COR-L47 (cell line): ENCODE measurements at places on chromosomes 7 and 10.

GRCh38 chr10:62818426-62819011 is 2.4 kb upstream of the EGR2 start:
- DNase-seq: no peak

DNA sequence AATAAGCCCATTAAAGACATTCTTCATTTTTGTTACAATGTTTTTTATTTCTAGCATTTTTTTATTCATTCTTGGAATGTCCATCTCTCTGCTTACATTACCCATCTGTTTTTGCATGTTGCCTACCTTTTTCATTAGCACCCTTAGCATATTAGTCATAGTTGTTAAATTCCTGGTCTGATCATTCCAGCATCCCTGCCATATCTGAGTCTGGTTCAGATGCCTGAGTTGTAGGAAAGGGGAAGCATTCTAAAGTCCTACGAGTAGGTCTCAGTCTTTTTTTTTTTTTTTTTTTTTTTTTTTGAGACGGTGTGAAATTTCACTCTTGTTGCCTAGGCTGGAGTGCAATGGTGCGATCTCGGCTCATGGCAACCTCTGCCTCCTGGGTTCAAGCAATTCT is 19.7 kb upstream of the NRF1 start:
- DNase-seq: no peak

GRCh38 chr10:97204826-97205679 is 19.3 kb upstream of the SLIT1 start:
- DNase-seq: no peak

GRCh38 chr10:89414879-89415821 is 782 bp downstream of the IFIT5 start:
- DNase-seq: no peak

DNA sequence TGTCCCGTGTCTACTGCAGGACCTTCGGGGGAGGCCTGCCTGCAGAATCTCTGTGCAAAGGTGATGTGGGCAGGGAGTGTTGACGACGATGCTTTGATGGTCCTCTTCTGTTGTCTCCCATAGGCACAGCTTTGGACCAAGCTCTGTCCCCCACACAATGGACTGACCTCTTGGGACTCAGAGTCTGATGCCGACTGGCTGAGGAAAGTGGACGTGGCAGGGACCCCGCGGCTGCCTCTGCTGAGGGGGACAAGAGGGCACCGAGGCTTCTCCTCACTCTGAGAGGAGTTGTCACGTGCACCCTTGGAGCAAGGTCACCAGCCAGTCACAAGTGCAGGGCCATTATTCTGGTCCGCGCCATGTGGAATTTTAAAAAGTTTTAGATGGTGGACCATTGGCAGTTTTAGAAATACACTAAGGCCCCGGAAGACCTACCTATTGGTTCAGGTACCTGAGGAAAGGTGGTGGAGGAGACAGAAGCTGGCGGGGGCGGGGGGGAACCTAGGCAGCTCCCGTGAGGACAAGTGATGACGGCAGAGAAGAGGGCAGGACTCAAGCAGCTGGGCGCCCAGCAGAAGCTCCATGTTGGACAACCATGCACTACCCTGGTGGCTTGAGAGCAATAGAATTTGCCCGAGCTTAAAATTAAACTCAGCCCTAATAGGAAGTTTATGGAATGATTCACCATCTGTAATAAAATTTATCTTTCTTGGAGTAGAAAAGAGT is 331.4 kb downstream of the PTPRN2 start:
- DNase-seq: no peak

GRCh38 chr10:91033324-91033950 is 112.5 kb upstream of the ANKRD1 start:
- DNase-seq: no peak

DNA sequence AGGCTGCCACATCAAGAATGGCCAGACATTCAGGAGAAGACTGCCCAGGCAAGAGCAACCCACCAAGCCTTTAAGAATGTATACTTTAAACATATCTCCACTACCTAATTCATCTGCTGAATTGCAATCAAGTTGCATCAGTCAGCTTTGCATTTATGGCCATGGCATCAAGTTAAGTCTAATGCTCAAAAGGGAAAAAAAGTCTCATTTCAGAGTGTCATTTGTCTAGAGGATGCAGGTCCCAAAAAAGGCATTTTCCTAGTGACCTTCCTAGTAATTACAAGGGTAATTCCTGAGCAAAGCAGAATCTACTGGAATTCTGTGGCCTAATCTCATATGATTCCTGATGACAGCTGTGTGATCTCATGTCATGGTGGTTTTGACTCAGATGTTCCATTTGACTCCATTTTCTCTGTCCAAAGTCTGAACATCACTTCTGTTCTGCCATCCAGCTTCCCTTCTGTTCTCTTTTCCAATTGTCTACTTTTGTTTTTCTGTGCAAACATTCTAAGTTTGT is 7.3 kb upstream of the CABCOCO1 start:
- DNase-seq: no peak

DNA sequence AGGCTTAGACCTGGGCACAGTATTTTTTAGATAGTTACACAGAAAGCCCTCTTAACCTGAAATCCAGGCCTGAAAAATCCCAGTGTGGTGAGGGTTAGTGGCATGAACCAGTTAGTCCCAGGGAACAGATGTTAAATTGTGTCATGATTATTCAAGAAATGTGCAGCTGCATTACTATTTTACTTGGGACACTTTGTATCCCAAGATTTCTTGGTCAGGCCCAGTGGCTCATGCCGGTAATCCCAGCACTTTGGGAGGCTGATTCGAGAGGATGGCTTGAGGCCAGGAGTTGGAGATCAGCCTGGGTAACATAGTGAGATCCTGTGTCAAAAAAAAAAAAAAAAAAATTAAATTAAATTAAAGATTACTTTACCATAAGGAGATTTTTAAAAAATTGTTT is 36.0 kb upstream of the OTUD1 start:
- no peak for DNase-seq

GRCh38 chr10:68560943-68561864 is 1.1 kb downstream of the TET1 start:
- peak; percentile 8 for DNase-seq

DNA sequence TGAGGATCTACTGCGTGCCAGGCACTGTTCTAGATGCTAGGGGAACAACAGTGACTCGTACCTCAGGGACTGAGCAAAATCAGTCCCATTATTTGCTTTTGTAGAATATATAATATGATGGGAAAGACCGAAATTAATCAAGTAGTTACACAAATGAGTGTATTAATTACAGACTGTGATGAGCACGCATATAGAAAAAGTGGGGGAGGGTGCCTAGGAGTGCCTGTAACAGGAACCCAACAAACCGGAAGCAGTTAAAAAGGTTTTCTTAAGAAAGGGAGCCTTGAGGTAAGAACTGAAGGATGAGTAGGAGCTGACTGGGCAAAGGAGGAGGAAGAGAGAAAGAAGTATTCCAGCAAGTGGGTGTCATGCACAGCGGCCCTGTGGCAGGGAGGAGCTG is 28.2 kb upstream of the IL6 start:
- no peak for DNase-seq

- DNase-seq: no peak
These were observed 186.2 kb downstream of the ELFN1 start for GRCh38 chr7:1856161-1856887.

GRCh38 chr10:67520924-67521520 is 175.0 kb downstream of the CTNNA3 start:
- peak; percentile 48 for DNase-seq

- no peak for DNase-seq
These were observed 44.3 kb downstream of the TET1 start for GRCh38 chr10:68604441-68604840.

DNA sequence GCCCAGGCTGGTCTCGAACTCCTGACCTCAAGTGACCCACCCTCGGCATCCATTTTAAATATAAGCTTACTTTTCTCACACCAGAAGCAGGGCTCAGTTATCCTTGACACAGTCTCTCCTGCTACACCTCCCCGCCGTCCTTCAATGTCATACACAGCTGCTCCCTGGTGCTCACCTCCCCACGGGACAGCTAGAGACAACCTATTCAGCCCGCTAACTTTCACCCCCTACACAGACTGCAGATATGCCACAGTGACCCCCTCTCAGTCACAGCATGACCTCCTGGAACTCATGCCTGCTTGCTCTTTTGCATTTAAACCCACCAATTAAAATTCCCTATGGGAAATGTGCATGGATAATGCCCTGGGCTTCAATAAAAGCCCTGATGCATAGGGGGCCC is 44.2 kb upstream of the KCNMA1 start:
- no peak for DNase-seq

- DNase-seq: no peak
These were observed 64.0 kb downstream of the TACR2 start for GRCh38 chr10:69352569-69353264.

DNA sequence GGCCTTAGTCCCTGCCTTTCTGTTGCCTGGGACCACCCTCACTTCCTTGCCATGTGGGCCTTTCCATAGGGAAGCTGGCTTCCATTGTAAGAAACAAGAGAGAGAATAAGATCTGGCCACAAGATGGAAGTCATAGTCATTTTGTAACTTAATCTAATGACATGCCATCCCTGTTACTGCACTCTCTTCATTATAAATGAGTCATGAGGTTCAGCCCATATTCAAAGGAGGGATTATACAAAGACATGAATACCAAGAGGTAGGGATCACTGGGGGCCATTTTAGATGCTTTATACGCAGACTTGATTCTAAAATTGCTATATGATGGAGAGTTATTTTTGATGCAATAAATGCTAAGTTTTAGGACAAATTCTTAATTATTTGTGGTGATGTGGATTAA is 75.2 kb upstream of the CELF2 start:
- DNase-seq: no peak

DNA sequence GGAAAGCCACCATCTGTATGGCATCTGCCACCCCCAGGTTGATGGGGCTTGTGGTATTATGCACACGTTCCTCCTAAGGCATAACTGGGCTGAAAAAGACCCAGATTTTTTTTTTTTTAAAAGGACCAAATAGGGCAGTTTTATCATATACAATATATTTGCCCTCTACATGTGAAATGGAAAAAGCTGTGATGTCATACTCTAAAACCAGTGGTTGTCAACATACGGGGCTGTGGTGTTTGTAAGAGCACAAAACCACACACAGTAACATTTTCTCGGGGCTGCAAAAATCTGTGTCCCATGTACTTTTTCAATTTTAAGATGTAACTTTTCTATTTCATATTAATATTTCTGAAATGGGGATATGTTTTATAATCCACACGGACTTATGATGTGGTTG is 34.9 kb downstream of the FAM171A1 start:
- DNase-seq: no peak

GRCh38 chr10:24463611-24464426 is 254.9 kb downstream of the KIAA1217 start:
- DNase-seq: no peak

GRCh38 chr10:104804880-104805279 is 163.8 kb downstream of the SORCS3 start:
- DNase-seq: no peak

DNA sequence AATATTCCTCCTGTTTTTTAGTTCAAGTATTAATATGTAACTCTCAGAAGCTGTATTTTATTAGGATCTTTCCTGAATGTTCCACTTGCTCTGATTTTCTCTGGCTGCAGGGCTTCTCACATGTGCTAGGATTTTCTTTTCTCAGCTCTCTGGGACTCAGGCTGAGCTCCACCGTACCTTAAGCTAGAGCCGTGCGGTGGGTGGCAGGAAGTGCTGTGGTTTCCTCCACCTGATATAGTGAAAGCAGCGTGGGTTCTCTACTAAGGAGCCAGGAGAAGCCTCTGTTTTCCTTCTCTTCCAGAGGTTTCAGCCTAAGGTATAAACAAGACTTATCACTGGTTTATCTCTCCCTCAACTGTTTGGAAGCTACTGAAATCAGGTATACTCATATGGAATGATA is 433.6 kb downstream of the NRG3 start:
- DNase-seq: no peak

GRCh38 chr7:138008588-138009349 is 6.9 kb upstream of the CREB3L2 start:
- peak; percentile 54 for DNase-seq

DNA sequence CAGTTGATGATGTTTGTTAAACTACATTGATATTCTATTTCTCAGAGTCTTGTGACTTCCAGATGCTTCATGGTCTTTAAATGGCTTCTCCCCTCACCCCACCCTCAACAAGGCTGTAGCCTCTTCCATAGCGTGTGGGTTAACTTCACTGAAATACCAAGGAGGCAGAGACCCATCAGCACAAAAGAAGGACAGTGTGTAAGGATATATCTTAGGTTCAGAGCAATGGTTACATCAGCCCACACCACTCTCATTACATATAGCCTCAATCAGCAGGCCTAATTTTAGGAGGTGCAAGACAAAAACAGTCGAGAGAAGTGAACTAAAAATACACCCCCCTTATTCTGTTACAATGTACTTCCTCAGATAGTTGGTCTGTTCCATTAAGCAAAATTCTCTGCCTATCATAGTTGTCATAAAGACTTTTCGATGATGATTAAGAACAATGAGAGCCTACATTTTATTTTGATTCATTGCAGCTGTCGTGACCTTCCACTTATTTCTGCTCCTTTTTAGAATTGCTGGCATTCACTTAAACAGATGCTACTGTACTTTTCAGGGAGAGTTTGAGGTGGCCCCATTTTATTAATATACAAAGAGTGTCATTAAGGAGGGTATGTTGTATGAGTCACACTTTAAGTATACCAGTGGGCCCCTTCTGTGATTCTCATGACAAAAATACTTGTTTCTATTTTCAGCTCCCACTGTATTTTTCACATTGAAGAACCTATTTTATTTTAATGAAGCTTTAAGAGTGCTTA is 52.1 kb downstream of the WIPF3 start:
- no peak for DNase-seq

DNA sequence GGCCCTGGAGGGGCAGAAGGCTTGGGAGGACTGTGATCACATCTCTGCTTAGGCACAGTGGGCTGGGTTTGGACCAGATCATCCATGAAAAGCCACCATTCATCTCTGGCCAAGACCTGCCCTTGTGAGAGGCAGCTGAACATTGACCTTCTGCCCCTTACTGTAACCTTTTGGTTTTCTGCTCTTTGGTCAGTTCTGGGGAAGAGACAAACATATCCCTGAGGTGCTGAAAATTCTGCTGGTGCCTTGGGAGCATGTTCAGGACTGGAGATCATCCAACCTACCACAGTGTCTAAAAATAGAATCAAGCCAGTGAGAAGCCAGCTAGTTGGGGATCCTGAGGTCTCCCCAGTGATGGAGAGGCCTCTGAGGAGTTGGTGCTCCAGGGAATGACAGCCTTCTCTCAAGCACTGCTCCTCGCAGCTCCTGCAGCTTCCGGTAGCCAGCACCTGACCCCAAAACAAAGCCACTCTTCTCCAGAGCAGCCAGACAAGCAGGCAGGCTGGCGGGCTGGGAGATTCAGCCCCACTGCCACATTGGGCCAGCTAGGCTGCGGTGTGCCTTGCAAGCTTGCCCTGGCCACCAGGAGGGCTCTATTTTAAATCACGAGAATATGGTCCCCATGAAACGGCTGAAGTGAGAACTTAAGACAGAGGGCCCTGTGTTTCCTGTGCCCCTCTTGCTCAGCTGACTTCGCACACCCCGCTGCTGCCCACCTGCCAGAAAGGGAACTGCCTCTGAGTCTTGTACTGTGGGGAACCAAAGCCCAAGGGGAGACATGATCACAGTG is 37.8 kb upstream of the UBE2H start:
- DNase-seq: no peak

GRCh38 chr10:89853781-89854191 is 152.4 kb downstream of the KIF20B start:
- no peak for DNase-seq
